ENCODE measurements at places on chromosomes 6 and 20.

GRCh38 chr6:142932889-142933288 lies 12.1 kb downstream of the HIVEP2 start:
- DNase-seq, result no peak

DNA sequence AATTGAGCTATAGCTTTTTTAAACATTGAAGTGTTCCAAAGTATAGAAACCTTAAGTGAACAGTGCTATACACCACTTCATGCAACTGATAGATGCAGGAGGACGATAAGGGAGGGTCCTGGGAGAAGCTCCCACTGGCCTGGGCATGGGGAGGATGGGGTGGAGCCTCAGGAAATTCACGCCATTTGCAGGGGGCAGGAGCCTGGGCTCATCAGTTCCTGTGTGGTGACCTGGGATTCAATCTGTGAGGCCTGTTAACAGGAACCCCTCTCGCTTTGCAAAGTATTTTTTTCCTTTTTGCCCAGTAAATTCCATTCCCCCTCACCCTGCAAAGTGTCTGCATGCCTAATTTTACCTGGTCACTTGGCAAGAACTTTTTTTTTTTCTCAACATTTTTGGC lies 11.0 kb upstream of the ASCC3 start:
- DNase-seq, result no peak

DNA sequence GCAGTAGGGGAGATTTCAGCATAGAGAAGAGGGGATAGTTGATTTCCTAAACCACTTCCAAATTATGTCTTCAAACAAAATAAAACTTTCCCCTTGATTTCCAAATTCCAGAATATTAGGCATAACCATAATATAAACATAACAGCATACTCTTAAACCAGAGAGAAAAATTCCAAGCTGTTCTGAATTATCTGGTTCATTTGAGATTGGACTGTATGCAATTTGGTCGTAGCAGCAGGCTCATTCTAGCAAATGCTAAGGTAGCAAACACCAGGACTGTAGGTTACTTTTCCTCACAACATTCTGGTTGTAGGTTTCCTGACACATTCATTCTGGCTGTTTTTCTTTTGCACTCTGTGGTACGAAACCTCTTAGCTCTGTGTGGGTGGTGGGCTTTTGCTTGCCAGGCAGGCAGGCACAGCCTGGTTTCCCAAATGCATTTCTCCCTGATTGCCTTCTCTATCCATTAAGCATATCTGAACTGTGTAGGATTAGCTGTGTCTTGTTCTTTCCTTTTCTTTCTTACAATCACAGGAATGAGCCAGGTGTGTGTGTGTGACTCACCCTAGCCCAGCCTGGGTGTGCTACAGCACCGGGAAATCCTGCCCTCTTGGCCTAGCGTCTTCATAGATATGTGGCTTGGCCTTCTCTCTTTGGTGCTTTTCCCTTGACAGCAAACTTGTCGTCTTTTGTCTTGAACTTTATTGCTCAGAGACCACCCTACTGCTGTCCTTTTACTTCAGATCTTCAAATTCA lies 77.1 kb downstream of the JARID2 start:
- DNase-seq, result no peak

DNA sequence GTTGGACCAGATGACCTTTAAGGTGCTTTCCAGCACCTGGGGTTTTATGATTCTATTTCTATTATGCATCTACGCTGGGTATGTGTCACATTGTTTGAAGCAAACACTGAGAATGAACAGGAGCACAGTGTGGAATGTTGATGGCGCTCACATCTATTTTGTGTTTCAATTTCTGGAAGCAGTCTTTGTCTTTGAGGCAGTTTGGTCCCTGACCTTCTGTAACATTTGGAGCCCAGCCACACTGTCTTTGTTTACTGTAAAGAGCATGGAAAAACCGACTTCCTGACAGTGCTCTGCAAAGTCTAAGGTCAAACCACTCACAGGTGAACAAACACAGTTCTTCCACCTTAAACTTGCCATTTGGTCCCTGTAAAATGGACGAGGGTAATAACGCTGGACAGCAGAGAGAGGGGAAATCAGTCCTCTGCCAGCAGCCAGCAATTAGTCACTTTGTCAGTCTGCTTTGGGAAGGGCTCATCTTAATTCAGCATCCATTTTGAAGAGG lies 155.5 kb downstream of the PRL start:
- DNase-seq, result no peak

DNA sequence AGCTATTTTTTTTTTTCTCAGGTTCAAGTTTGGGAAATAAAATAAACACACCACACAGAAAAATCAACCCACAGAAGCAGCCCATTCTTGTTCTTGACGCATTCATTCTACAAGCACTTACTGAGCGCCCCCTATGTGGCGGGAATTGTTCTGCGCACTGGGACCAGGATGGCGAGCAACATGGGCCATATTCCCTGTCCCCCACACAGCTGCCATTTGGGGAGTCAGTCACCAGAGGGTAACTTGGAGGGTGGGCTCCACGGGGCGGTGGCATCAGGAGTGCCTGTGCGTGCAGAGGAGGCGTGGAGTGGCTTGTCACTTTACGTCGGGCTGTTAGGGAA lies 185.0 kb upstream of the PDE10A start:
- DNase-seq, result no peak

GRCh38 chr6:165090242-165090641 lies 219.2 kb downstream of the C6orf118 start:
- DNase-seq, result no peak

DNA sequence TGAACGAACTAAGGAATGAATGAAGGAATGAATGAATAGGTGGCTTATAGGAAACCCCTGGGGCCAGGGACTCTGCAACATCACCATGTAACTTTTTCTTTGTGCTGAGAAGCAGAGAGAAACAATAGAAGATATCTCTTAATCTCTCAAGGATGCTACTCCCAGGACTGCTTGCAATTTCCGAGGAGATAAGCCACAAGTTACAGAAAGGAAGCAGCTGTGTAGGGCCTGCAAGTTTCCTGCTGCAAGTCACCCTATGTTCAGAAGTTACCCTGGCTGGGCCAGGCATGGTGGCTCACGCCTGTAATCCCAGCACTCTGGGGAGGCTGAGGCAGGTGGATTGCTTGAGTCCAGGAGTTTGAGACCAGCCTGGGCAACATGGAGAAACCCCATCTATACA lies 7.3 kb upstream of the MAVS start:
- DNase-seq, result no peak

- peak; percentile 85 for DNase-seq
Measured at GRCh38 chr6:147506704-147507114, 1.8 kb upstream of the SAMD5 start.

DNA sequence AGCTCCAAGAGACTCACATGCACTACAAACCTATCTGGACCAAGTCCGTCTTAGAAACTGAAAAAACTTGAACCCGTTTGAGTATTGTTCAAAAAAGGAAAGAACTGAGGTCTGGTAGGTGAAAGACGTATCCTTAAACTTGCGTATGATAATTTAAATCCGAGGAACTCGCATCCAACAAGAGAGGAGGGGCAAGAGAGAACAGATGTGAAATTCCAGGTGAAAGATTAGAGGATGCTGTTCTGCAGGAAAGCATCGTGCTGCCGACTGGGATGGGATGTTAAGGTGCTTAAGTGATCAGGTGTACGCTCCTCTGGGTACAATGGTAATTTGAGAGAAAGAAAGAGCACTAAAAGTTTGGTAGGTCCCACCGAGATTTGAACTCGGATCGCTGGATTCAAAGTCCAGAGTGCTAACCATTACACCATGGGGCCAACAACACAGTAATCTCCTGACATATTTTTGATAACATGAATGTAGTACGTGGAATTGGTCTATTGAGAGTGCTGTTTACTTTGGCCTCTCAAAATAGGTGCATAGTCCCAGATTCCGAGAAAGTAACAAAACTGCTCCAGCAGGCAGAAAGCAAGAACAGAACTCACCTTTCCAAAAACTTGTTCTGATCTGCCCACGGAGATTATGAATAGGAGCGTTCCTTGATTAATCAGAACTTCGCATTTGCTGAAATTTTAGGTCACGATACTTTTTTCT lies 53.5 kb upstream of the BTN3A2 start:
- peak; percentile 80 for DNase-seq

- no peak for DNase-seq
Measured at GRCh38 chr6:8238773-8239683, 136.7 kb upstream of the EEF1E1 start.

DNA sequence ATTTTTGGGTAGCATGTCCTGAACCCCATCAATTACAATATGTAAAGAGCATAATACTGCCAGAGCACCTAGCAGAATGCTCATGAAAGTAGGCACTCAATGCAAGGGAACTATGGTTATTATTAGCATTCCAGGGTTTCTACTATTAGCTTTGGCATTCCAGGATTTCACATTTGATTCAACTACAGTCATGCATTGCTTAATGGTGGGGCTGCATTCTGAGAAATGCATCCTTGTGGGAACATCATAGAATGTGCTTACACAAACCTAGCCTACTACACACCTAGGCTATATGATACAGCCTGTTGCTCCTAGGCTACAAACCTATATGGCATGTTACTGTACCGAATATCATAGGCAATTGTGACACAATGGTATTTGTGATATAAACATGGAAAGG lies 247.8 kb downstream of the CD83 start:
- DNase-seq, result no peak

GRCh38 chr6:1499777-1500176 lies 109.9 kb upstream of the FOXC1 start:
- DNase-seq, result no peak

GRCh38 chr6:127877231-127877630 lies 23.6 kb downstream of the THEMIS start:
- no peak for DNase-seq

GRCh38 chr6:107314531-107314939 lies 144.8 kb downstream of the PDSS2 start:
- no peak for DNase-seq

GRCh38 chr6:151757506-151757955 lies 50.0 kb upstream of the ESR1 start:
- DNase-seq, result no peak

DNA sequence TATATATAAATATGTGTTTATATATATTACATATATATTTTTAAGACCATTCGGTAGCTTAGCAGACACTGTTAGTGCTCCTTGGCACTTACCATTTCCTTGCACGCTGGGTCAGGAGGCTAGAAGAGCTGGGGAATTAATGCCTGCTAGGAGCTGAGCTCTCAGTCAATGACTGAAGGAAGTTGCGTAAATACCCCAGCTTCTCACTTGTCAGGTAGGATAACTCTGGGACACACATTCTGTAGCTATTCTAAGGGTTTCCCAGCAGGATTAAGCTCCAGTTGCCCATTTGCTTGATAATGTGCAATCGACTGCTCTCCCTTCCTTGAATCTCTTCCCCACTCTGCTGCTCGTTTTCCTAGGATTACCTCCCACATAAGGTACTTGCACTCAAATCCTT lies 15.7 kb upstream of the DNAAF9 start:
- no peak for DNase-seq

DNA sequence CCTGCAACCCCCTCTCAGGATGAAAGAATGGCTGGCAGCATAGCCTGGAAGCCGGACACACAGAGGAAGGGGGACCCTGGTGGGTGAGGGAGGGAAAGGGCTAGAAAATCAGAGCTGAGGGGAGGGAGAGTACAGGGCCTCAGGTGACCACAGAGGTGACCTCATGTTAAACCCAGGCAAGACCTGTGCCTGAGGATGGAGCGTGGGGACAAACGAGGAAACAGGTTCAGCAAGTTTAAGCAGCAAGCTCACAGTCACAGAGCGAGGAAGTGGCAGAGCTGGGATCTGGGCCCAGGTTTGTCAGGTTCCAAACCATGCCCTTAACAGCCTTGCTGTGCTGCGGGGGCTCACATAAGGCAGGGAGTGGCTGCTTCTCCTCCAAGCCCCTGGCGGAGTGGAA lies 4.0 kb upstream of the BPI start:
- DNase-seq, result no peak

GRCh38 chr6:30557683-30557981 lies 537 bp downstream of the PRR3 start:
- DNase-seq, result no peak

DNA sequence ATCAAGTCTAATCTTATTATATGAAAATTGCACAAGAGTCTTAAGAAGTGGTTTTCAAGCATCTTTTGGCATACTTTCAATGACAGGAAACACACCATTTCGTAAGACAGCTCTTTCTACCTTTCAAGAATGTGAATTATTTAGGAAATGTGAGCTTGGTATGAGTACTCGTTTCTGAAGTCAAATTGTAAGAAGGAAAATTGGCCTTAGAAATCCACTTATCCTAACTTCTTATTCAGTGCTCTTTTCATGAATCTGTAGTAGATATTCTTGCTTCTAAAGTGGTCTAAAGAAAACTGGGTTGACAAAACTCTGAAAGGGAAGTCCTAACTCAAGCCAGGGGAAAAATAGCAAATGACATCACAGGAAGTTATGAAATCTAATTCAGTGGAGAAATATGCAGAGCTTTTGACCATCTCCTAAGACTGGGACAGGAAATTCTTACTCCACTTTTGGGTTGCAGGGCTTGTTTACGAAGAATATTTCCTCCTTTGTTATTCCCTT lies 38.5 kb upstream of the OGFRL1 start:
- no peak for DNase-seq

GRCh38 chr20:44411020-44411756 lies 55.7 kb downstream of the HNF4A start:
- no peak for DNase-seq

GRCh38 chr6:30766461-30767157 lies 22.3 kb upstream of the IER3 start:
- DNase-seq, result no peak

- no peak for DNase-seq
Measured at GRCh38 chr20:57114290-57115005, 152.0 kb downstream of the BMP7 start.

GRCh38 chr6:154928325-154928922 lies 66.7 kb upstream of the TIAM2 start:
- peak; percentile 78 for DNase-seq

DNA sequence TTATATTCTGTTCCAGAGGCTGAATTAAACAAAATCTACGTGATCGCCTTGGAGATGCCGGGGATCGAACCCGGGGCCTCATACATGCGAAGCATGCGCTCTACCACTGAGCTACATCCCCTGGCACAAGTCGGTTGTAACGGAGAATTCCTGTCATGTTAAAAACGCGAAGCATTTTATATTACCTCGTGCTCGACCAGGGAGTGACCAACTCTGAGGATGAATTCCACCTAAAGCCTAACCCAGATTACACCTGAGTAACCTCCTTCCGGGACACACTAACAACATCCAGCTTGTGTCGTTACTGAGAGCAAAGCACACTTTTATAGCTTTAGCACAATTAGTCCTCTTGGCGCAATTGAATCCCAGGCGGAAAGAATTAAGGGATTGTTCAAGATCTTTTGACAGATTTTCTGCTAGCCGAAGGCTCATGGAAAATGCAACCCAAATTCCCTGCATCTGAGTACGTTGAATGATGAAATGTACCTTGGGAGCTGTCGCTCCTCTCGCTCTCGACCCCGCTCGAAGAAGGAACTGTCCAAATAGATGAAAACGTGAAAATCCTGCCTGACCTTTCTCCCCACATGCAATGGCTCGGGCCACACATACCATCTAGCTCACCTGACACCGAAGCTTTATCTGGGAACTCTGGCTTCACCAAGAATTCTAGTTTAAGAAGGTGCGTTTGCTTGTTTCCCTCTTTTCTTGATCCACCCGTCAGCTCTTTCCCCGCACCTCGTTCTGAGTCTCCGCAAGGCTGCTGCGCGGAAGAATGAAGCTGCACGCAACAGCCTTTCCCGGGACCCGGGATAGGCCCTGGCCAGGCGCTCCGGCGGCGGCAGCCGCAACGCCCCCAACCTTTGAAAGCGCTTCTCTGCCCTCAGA lies 148.3 kb downstream of the GPX5 start:
- DNase-seq, result peak; percentile 91

- peak; percentile 88 for DNase-seq
Measured at GRCh38 chr6:158072083-158072721, 90.5 kb downstream of the SYNJ2 start.
